ENCODE measurements at places on chromosomes 2 and 18.

- H3K4me1 ChIP-seq = peaks cover 71% of the 10 kb centered on the region
- H3K27me3 ChIP-seq = no peaks in the 10 kb centered on the region
- H3K36me3 ChIP-seq = no peaks in the 10 kb centered on the region
- peak; percentile 85 for DNase-seq
- no peak overlapping the region for H3K4me3 ChIP-seq
These were observed 58.7 kb upstream of the SP3 start for GRCh38 chr2:174023591-174024523.

GRCh38 chr2:34985474-34985873 is 1370.1 kb upstream of the CRIM1 start:
- H3K4me1 ChIP-seq = no peaks in the 10 kb centered on the region
- no peaks in the 10 kb centered on the region for H3K36me3 ChIP-seq
- H3K4me3 ChIP-seq = no peak overlapping the region
- H3K27me3 ChIP-seq = no peaks in the 10 kb centered on the region

DNA sequence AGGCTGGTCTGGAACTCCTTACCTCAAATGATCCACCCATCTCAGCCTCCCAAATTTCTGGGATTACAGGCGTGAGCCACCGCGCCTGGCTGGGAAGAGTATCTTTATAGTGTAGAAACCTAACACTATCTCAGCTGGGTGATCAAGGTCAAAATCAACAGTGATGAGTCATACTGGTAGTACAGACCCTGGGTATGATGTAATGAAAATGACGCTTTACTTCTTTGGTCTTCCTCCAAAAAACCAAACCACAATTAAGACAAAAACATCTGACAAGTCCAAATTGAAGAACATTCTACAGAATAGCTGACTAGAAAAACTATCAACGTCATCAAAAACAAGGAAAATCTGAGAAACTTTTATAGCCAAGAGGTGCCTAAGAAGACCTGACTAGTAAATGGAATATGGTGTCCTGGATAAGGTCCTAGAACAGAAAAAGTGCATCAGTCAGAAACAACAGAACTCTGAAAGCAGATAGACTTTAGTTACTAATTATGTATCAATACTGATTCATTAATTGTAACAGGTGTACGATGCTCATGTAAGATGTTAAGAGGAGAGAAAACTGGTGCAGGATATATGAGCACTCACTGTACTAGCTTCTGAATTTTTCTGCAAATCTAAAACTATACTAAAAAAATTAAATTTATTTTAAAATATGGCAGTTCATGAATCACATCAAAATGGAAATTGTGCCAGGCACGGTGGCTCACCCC is 25.4 kb downstream of the PDCL3 start:
- no peaks in the 10 kb centered on the region for H3K36me3 ChIP-seq
- H3K4me3 ChIP-seq = no peak overlapping the region
- peaks cover 7% of the 10 kb centered on the region for H3K4me1 ChIP-seq
- no peak for DNase-seq
- H3K27me3 ChIP-seq = no peaks in the 10 kb centered on the region
- H3K27ac ChIP-seq = no peak overlapping the region

- no peaks in the 10 kb centered on the region for H3K27me3 ChIP-seq
- peaks cover 21% of the 10 kb centered on the region for H3K4me1 ChIP-seq
- H3K4me3 ChIP-seq = no peak overlapping the region
- no peak for DNase-seq
- H3K36me3 ChIP-seq = no peaks in the 10 kb centered on the region
These were observed 496.9 kb upstream of the TNP1 start for GRCh38 chr2:217356781-217357180.

DNA sequence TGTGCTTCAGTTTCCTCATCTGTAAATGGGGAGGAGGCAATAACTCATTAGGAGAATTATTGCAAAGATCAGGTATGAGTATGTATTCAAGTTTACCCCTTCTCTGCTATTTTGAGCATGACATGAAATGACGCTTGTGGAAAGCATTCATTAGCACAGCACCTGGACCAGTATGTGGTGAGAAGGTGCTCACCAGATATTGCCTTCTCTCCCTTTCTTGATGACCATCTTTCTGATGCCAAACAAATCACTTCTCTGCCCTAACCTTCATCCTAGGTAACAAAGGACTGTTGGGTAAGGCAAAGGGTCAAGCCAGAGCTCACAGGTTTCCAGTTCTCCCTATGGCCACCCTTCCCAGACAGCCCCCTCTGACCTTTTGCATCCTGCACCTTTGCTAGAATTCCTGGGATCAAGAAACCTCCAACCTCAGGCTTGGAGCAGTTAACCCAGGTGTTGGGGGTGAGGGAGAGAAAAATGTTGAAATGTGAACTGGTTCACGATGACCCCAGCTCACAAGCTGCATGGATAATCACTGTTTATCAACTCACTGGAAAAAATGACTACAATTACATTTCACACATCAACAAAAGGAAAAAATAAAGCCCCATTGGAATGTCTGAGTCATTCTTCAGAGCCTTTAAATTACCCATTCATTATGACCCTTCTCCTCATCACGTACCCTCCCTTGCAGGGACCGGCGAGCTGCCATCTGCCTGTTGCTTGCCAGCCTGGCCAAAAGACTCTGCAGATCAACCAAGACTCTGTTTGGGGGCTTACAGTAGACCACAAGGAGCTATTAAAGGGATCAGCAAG is 41.6 kb downstream of the LBH start:
- no peak overlapping the region for H3K4me3 ChIP-seq
- peaks cover 10% of the 10 kb centered on the region for H3K4me1 ChIP-seq
- no peaks in the 10 kb centered on the region for H3K36me3 ChIP-seq

- H3K27ac ChIP-seq = no peak overlapping the region
- H3K4me3 ChIP-seq = no peak overlapping the region
- H3K36me3 ChIP-seq = no peaks in the 10 kb centered on the region
- H3K4me1 ChIP-seq = no peaks in the 10 kb centered on the region
- no peaks in the 10 kb centered on the region for H3K27me3 ChIP-seq
These were observed 124.4 kb downstream of the ASB1 start for GRCh38 chr2:238551091-238551490.

- no peaks in the 10 kb centered on the region for H3K4me1 ChIP-seq
- H3K27ac ChIP-seq = no peak overlapping the region
- no peak overlapping the region for H3K4me3 ChIP-seq
- no peak for DNase-seq
- H3K27me3 ChIP-seq = no peaks in the 10 kb centered on the region
These were observed 575.2 kb upstream of the SLC8A1 start for GRCh38 chr2:41027095-41027494.
